RCC 7860 (cell line): ENCODE measurements at places on chromosomes 7 and 10.

DNA sequence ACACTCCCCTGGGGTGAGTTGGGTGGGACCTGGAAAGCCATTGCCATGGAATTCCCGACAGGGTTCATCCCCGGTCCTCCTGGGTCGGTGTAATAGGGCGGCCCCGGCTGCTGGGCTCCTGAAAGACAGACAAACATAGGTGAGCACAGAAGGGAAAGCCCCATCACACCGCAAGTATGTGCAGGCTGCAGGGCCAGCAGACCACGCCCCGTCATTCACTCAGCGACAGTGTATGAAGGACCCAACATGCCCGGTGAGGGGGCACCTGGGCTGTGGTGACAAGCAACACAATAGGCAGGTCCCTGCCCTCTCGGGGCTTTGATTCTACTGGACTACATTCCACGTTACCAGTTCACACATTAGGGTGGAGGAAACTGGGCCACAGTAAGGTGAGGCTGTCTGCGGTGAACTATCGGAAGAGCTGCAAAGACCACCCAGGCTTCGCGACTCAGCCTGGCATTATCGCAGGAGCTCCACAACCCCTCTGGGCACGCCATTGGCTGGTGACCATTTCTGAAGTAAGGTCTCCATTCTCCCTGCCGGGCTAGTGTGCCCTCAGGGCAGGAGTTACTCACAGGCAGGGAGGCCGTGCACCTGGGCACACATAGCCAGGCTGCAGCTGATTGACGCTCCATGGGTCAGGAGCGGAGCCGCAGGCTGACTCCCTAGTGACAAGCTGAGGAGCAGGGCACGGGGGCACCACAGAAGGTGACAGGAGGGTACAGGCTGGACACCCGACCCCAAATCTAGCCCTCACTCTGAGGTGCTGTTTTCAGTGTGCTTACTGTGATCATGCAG, 99.2 kb downstream of the VOPP1 start:
- DNase-seq, result no peak

DNA sequence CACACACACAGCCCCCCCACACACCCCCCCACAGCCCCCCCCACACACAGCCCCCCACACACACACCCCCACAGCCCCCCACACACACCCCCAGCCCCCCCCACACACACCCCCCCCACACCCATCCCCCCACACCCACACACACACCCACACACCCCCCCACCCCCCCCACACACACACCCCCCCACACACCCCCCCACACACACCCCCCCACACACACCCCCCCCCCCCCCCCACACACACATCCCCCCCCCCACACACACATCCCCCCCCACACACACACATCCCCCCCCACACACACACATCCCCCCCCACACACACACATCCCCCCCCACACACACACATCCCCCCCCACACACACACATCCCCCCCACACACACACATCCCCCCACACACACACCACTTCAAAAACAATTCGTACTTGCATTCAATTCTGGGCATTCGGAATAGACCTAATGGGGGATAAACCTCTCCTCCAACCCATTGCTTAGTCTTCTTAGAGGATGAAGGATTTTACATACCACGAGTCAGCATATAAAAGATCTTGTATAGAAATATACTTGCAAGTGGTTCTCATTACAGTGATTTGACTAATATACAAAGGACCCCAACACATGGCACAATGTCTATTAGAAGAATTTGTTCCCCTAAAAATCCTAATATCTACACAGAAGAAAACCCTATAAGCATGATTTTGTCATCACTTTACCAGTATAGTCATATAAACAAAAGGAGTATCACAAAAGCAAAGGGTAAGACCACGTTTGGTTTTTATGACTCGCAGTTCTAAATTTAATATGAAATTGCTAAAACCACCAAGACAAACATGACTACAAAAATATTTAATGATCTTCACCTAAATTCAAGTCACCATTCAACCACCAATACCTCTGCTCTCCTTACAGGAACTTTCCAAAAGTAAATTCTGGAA, 80.9 kb downstream of the DIP2C start:
- DNase-seq, result no peak

- DNase-seq, result no peak
These were observed 112.6 kb downstream of the PTPRZ1 start for GRCh38 chr7:121985476-121986030.

DNA sequence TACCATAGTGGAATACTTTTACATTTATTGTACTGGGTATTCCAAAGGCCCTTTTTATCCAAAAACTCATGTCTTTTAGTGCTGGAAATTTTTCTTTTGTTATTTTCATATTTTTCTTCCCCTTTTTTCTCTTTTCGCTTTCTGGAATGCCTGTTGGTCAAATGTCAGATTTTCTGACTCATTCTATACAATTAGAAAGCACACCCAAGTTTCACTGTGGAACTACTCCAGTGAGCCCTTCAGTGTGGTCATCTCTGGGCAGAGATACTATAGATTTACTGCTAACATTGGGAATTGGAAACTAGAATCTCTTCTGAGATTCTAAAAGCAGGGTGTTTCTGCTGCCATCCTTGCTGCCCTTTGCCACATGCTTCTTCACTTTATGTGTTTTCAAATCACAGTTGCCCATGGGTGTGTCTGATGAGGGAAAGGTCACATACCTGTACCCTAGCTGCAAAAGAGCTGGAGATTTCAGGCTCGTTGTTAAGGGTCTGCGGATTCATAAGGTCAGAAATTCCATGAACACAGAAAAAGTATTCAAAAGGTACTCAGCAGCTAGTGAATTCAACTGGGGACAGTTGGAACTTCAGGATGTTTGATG, 5.6 kb upstream of the WASL start:
- no peak for DNase-seq

GRCh38 chr10:97596101-97597082, 6.9 kb downstream of the C10orf62 start:
- peak; percentile 95 for DNase-seq

- no peak for DNase-seq
These were observed 44.6 kb downstream of the SLC16A12 start for GRCh38 chr10:89490596-89491335.

- DNase-seq, result no peak
These were observed 203.0 kb upstream of the GPR26 start for GRCh38 chr10:123463181-123463580.

DNA sequence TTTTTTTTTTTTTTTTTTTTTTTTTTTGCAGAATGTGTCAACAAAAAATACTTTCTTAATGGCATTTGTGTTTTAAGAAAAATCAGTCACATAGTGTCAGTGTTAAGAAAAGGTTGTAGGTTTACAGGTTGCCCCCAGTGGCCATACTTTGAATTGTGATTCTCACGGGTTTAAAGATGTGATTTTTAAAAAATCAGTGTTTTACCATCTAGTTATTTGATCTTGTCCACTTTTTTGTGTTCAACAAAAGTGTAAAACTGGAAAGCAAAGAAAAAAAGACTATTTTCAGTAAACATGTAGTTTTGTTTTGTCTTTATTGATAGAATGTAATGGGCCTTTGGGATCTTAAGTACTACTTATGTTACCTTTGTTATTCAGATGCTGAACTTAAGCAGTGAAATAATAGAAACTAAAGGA, 25.7 kb downstream of the SUV39H2 start:
- peak; percentile 24 for DNase-seq

DNA sequence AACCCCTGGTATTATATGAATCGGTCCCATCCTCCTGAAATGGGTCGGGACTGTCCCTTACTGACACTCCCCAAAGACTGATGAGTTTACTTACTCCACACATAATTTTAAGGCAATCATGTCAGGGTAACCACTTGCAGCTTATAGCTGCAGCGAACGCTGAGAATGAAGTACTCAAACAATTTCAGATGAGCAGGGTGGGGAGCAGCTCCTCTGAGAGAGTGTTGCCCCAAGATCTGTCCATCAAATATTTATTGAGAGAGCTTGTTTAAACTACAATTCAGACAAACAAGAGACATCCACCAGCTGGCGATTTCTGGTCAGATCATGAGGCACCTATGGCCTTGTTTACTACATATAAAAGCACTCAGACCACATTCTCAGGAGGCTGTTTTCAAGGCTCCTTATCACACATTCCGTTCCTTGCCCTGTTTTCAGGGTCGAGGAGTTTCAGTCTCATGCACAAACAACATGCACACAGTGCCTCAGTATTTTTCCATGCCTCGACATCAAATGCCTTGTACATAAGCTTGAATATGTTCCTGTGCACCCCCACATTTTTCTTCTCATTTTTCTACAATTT, 80.1 kb downstream of the THSD7A start:
- DNase-seq, result no peak

GRCh38 chr10:126041117-126041516, 144.8 kb downstream of the FANK1 start:
- DNase-seq, result no peak

GRCh38 chr10:114823077-114823463, 1.5 kb downstream of the FHIP2A start:
- DNase-seq, result no peak

DNA sequence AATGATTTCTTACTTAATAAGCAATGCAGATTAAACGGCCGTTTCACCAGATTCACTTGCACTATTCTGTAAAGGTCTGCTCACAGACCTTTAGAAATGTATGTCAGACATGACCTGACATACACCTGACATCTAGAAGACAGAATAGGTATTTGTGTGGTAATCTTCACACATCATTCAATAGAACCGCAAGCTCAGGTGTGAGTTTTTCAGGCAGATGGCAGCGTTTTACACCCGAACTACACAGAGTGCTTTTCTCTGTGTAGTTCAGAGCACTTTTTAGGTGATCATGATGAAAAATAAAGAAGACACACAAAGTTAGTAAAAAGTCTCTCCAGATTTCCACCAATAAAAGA, 63.2 kb downstream of the PRKCQ start:
- no peak for DNase-seq

DNA sequence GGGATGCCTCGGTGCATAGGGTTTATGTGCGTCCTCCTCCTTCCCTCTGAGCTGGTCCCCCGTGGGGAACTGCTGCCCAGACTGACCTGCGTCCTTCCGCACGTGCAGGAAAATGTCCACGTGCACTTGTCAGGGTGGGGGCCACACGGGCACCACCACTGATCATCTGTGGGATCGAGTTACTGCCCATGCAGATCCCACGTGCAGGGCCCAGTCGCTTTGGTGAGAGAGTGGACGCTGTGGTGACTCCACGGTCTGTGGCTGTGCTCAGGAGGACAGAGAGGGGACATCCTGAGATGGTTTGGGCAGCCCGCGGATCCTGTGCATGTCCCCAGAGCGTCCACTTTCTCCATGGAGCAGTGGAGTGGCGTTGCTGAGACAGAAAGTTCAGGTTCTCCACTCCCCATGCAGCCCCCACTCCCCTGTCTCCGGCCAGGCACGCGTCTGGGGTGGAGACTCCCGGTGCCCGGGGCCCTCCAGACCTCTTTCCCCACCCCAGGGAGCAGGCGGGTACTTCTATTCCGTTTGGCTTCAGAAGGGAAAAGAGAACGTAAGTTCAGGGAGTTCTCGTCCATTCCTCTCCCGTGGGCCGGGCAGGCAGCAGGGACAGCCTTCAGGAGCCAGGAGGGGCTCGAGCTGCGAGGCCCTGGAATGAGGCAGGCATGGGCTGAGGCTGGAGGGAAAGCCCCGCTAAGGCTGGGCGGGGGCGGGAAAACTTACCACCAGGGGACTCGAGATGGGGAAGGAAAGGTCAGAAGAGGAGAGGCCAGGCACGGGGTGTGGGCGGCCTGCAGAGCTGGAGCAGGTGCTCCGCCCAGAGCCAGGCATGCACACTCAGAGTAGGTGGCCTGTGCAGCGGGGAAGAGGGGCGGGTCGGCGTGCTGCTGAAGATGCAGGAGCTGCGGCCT, 59.9 kb downstream of the EGFR start:
- DNase-seq, result no peak

DNA sequence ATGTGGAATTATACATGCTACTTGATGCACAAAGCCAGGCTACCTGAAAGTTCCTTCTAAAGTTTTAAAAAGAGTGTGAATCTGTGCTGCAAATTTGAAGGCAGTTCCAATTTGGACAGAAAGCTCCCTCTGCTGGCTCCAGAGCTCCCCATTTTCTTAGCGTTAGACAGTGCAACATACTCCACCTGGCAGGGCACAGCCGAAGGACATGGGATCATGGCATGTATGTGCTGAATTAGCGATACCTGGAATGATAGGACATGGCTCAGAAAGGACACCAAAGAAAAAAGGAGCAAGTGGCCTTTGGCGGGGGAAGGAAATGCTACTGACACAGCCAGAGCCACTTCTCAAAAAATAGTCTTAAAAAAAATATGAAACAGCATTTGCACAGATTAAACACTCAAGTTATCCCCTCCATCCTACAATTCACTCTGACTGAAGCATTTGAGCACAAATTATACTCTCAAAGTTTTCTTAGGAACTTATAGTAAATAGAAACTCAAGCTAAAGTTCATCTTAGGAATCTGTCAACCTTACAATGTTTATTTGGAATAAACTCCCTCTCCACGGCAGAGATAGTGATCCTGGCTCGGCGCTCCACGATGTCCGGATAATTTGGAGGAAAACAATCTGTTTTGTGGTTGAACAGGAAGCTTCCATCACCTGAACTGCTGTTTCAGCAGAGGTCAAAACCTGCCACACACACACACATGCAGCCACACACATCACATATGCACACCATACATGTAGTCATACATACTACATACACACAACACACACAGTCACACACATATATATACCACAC, 80.0 kb downstream of the C7orf25 start:
- DNase-seq, result no peak

DNA sequence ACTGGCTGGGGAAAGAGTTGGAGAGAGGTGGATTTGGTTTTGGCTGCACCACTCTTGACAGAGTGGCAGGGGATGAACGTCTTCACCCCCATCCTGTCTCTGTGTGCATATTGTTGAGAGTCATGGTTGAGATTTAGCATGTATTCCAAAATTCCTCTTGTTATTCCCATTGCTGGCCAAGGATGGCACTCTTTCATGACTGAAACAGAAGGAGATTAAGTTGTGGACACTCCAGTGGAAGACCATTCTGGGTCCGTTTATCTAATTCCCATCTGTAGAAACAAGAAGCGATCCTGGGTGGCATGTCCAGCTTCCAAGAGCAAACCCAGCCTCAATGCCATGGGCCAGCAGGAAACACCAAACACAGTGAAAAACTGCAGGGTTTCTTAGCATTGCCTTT, 469.0 kb upstream of the IGFBP3 start:
- DNase-seq, result no peak

DNA sequence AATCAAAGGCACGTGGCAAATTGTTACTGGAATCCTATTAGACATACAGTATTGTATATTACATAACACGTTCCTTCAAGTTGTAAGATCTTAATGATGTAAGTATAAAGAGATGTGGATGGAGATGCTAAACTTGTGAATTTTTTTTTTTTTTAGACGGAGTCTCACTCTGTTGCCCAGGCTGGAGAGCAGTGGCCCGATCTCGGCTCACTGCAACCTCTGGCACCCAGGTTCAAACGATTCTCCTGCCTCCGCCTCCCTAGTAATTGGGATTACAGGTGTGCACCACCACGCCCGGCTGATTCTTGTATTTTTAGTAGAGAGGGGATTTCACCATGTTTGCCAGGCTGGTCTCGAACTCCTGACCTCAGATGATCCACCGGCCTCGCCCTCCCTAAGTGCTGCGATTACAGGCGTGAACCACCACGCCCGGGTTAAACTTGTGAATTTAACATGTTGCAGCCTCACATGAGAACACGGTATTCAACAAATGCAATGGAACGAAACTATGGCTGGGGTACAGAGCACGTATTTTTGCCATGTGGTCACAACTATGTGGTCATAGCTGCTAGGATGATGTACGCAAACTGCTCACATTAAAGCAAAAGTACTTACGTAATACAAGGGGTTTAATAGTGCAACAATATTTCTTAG, 818 bp upstream of the SUPV3L1 start:
- DNase-seq, result no peak
